Sciatic nerve (tissue), 2 donors: ENCODE measurements at places on chromosomes 7 and 10. TPM values are rescaled to one million over a fixed set of nuclear protein-coding genes. Genes with fewer than 3 reads are reported as not detected.

GRCh38 chr7:26375726-26376174 is 84.1 kb downstream of the SNX10 start:
- no peak for DNase-seq

GRCh38 chr7:141986923-141987322 is 8.8 kb upstream of the MGAM start:
- no peak for DNase-seq

- no peak for DNase-seq
Observed at GRCh38 chr10:69838418-69838817, 36.7 kb downstream of the COL13A1 start.

Gene HTRA1
- 123 TPM for total RNA-seq

Gene NUTM2E
- not detected for total RNA-seq
